Activated naive CD4-positive, alpha-beta T cell (primary cell): ENCODE measurements at places on chromosomes 1 and 21.

GRCh38 chr1:2160451-2161300 is 33.9 kb downstream of the FAAP20 start:
- no peak for DNase-seq

- no peak for DNase-seq
Observed at GRCh38 chr1:183590244-183591191, at the start of gene NCF2. NCF2 (minus strand) TSS chr1:183590459; CDS start chr1:183590329, 130 bp downstream.

- DNase-seq: no peak
Observed at GRCh38 chr1:232292818-232293217, 337.1 kb downstream of the SIPA1L2 start.

DNA sequence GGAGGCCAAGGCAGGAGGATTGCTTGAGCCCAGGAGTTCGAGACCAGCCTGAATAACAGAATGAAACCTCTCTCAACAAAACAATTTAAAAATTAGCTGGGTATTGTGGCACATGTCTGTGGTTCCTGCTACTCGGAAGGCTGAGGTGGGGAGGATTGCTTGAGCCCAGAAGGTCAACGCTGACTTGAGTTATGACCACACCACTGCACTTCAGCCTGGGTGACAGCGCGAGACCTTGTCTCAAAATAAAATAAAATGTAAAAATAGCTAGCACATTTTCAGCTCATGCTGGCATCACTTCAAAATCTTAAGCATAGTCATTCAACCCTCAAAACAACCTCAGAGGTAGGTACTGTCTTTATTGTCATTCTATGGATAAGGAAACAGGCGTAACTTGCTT is 6.4 kb downstream of the JAK1 start:
- DNase-seq: no peak

GRCh38 chr1:51957618-51958017 is 32.9 kb downstream of the RAB3B start:
- DNase-seq: no peak

DNA sequence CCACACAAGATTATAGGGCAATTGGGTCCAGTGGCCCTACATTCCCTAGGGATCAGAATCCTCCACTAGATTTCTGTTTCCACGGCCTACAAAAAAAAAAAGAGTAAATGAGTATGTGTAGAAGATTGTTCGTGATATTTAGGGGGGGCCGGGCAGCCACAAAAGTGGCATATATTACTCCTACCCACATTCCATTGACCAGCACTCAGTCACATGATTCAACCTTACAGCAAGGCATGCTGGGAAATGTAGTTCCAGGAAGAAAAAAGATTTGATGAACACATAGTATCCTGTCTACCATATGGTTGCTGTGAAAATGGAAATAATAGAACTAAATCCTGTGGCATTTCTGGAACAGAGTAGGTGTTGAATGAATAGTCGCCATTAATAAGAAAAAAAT is 43.4 kb upstream of the GJB5 start:
- no peak for DNase-seq

DNA sequence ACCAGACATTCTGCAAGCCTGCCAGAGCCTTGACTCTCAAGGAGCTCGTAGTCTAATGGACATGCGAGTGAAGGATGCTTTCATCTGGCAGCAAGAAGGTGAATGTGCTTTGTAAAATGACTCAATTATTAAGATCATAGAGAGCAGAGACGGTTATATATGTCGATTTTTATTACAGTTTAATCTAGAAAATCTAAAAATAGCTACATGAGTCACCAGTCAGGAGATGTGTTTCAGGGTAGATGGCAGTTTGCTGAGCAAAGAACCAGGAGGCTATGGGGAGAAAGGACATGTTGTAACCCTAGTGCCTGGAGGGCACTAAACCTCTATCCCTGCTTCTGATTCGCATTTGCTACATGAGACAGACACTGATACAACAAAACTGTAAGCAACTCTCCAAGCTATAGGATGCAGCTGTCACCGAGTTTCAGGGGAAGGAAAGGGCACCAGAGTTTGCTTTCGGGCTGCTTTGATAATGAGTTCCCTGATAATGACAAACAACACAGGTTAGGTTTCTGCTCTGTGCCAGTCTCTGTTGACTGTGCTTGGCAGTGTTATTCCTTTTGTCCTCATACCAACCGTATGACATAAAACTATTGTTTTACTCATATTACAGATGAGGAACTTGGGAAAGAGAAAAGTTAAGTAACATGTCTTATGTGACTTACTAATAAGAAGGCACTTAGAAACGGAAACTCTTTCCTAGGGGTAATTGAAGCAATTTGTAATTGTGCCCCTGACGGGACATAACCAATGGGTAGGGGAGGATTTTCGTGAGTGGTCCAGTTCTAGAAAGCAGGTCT is 43.2 kb downstream of the C1orf198 start:
- no peak for DNase-seq

- no peak for DNase-seq
Observed at GRCh38 chr1:232218955-232219865, 410.7 kb downstream of the SIPA1L2 start.

DNA sequence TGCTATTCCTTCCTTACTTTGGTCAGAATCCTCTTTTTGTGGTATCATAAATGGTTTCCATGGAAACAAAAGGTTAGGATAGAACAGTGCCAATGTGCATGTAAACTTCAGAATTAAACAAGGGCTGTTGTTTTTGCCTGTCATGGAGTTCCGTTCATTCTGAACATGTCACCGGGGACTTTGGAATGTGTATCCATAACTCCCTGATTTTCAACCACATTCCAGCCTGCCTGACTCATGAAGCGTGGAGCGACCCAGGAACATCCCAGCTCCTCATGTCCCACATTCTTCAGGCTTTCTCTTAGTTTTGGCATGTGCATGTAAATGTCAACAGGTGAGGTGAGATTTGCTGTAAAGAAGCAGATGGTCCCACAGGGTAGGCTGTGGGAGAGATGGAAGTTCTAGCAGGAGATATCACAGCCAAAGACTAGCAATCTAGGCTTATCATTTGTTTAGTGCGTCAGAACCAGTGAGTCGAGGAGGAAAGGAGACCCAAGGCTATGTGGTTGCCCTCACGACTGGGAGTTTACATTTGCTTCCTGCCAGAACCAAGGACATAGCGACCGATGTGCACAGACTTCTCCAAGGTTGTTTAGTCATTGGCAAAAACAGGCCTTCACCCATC is 23.0 kb upstream of the DNAJC11 start:
- no peak for DNase-seq

DNA sequence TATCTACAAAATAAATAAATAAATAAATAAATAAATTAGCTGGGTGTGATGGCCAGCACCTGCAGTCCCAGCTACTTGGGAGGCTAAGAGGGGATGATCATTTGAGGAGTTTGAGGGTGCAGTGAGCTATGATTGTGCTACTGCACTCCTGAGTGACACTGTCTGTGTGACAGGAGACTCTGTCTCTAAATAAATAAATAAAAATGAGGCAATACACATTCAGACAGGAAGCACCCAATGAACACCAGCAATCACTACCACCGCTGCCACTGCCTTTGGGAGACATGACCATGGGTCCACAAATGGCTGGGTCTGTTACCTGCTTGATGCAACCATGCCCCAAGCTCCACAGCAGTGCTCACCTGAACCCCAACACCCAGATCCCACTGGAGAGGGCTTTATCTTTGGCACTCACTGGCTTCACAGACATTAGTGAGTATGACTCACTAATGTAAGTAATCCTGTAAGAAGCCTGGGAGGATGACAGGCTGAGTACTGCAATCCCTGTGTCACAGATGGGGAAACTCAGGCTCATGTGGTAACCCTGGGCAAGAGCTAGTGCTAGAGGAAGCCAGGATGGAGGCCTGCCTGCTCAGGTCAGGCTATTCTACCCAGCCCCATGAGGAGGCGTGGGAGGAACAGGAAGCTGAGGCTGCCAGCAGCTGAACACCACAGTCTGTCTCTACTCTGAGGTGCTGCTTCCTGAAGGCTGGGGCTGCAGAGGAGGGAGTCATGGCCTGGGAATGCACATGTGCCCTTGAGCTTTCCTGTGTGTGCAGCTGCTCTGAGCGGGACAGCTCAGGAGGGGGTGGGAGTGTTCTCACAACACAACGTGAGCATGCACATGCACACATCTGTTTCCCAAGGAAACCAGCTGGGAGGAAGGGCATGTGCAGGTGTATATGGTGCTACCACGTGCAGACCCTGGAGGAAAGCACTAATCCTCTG is 43.0 kb downstream of the SLC9A1 start:
- DNase-seq: peak; percentile 58

- no peak for DNase-seq
Observed at GRCh38 chr1:108124622-108125311, 75.4 kb downstream of the SLC25A24 start.

DNA sequence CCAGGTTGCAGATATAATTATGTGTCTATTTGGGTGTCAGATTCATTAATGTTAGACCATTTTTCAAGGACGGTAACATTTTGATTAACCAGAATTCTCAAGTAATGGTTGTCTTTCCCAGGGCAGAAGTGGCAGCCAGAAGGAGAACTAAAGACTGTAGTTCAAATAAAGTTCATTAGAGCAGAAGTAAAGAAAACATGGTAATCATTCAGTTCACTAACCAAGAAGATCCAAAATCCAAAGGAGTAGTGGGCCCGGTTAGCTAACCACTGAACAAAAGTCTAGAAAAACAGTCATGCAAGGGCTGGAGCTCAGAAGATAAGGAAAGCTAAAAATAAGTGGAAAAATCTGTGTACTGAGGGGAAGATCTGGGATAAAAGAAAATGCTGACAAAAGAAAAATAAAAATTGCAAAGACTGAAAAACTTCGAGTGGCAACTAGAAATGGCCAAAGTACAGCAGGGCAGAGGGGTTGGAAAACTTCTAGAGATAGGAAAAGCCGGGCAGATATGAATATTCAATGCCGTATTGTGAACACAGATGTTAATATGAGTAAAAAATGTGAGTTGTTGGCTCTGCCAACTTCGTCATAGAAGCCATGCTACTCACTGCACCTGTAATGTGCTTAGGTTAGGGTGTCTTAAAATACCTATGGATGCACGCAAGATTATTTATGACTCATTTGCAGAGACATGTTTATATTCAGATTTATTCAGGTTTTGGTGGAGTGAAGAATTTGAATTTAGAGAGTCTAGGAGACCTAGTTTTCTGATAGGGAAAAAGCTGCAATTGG is 925.9 kb downstream of the LTN1 start:
- no peak for DNase-seq

DNA sequence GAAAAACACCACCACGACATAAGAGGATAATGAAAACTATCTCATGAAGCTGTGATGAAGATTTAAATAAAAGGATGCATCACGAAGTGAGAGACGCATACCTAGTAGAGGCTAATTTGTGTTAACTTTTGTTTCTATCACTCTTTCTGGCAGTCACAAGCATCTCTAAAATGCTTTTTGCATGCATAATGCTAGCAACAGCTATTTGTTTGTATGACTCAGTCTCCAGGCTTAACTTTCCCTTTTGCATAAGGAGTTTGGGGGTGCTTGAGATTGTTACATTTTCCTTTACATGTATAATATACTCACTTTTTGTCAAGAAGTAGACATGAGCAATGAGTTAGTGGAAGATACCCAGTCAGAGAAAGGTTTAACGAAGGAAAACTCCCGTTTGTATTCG is 385.4 kb downstream of the DISC1 start:
- no peak for DNase-seq

DNA sequence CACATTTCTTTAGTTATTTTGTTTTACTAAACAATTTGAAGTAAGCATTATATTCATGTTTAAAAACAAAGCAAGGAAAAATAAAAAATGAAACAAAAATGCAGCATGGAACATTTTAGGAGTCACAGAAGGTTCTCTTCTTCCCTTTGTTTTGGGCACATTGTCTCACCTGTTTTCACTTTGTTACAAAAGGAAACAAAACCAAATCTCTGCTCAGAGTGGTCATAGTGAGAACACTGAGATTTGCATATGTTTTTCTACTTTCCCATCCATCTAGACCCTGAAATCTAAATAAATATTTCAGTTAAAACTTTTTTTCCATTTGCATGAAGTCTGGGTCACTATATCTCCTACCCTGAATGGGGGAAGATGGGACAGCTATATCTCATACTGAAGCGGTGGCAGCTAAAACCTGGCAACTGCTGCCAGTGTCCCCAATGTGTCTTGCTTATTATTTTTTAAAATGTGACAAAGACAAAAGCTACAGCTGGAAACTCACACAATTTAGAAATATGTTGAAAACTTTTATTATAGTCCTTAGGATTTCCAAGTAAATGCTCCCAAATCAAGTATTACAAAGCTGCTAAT is 3.5 kb downstream of the EXOC8 start:
- no peak for DNase-seq

DNA sequence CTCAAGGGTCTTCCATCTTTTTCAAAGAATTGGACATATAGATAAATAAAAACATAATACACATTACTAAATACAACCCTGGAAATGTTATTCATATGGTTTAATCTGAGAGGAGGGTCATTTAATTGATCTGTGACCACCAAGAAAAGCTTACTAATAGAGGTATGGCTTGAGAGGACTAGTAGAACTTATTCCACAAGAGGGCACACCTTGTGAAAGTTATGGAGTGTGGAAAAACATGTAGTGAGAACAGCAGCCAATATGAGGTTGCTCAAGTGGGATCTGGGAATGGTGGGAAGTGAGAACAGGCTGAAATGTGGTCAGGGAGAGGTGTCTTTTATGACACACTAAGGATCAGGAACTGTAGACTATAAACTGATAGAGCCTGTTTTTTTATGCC is 973.5 kb upstream of the B3GALT2 start:
- no peak for DNase-seq

- DNase-seq: no peak
Observed at GRCh38 chr1:171883849-171884248, 42.6 kb downstream of the DNM3 start.

- DNase-seq: no peak
Observed at GRCh38 chr1:205434738-205435137, 12.9 kb upstream of the LEMD1 start.

DNA sequence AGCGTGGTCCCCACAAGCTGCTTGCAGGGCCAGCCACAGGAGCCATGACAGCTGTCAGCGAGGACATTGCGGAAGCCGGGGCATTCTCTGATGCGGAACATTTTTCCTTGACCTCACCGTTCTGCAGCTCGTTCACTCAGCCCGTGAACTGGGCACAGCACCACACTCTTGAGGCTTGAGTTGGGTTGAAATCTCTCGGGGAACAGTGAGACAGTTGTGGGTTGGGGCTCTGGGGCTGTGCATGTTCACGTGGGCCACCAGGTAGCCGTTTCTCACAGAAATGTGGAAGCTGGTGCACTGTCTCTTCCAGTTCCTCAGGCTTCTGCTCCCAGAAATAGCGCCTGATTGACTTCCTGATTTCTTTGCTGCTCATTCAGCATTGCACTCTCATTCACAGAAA is 69.8 kb downstream of the SPSB1 start:
- no peak for DNase-seq

DNA sequence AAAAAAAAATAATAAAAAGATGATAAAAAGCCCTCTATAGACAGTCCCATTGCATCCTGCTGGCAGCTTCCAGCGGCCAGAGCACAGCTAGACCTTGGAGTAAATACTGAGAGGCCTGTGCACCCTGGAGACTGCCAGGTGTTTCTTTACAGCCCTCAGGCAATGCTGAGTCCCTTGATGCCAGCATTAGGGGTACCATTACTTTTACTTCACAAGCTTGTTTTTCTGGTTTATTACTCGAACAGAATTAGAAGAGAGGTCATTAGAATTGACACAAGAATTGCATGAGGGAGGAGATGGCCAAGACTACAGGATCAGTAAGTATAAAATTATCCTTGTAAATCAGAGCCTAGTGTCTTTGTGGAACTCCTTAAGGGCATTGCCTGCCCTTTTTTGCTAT is 43.6 kb downstream of the AKNAD1 start:
- DNase-seq: no peak
